Sigmoid colon (tissue), 7 donors: ENCODE measurements at places on chromosomes 4 and X.

DNA sequence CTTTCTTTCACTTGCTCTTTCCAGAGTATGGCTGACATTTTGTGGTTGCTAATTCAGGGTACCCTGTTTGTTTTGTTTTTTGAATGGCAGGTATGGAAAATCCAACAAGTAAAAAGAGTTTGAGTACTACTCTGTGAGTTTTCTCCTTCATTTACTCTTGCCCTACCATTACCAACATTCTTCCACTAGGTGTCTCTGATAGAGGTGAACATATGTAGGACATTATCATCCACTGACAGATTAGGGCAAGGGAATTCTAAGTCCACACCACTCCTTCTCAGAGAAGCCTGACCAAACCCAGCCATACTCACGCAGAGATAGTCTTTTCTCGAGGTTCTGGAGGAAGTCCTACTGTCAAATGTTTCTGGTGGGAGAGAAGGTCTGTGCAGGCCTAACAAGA, 36.7 kb upstream of the HDAC8 start:
- no peaks in the 10 kb centered on the region for H3K4me1 ChIP-seq
- no peaks in the 10 kb centered on the region for H3K27me3 ChIP-seq
- DNase-seq, result no peak
- H3K36me3 ChIP-seq, result no peaks in the 10 kb centered on the region
- H3K27ac ChIP-seq, result no peak overlapping the region
- H3K4me3 ChIP-seq, result no peak overlapping the region

DNA sequence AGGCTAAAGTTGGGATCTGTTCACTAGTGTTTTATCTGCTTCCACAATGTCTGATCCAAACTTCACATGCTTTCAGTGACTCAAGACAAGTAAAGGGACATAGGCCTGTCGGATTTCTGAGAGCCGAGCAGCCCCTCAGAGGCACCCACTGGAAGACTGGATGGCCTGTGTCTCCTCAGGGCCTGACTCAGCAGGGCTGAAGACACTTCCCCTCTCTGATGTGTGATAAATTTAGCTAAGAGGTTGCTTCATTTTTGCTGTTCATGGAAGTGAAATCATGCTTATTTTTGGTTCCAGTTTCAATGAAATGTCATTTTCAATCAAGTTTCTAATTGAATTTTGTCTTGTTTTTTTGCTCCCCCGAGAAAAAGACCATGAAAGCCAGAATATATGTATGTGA, 93.7 kb downstream of the MXRA5 start:
- no peak for DNase-seq
- no peaks in the 10 kb centered on the region for H3K4me1 ChIP-seq
- no peak overlapping the region for H3K4me3 ChIP-seq
- H3K36me3 ChIP-seq, result no peaks in the 10 kb centered on the region
- H3K27me3 ChIP-seq, result no peaks in the 10 kb centered on the region

- no peaks in the 10 kb centered on the region for H3K36me3 ChIP-seq
- H3K27ac ChIP-seq, result no peak overlapping the region
- H3K4me3 ChIP-seq, result no peak overlapping the region
- no peaks in the 10 kb centered on the region for H3K27me3 ChIP-seq
- no peaks in the 10 kb centered on the region for H3K4me1 ChIP-seq
Measured at GRCh38 chr4:98674404-98675173, 16.2 kb upstream of the TSPAN5 start.

GRCh38 chr4:34157547-34157946, 2086.8 kb downstream of the ARAP2 start:
- no peaks in the 10 kb centered on the region for H3K4me1 ChIP-seq
- no peaks in the 10 kb centered on the region for H3K36me3 ChIP-seq
- no peak overlapping the region for H3K4me3 ChIP-seq

DNA sequence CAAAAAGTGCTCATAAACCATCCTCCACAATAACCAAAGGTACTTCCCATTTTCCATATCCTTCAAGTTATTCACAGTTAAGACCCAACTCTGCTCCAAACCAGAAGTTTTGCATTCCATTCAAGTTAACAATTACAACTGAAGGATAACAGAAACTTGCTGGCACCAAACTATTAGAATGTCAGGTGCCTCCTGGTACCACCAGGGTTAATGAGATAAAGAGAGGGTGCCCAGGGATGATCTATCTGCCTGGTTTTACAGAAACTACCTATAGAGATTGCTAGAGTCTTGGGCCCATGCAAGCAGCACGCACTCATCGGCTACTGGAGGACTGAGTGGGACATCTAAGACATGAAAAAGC, 114.6 kb downstream of the RBM47 start:
- no peaks in the 10 kb centered on the region for H3K4me1 ChIP-seq
- no peaks in the 10 kb centered on the region for H3K27me3 ChIP-seq
- no peak overlapping the region for H3K4me3 ChIP-seq
- H3K27ac ChIP-seq, result no peak overlapping the region
- DNase-seq, result no peak

DNA sequence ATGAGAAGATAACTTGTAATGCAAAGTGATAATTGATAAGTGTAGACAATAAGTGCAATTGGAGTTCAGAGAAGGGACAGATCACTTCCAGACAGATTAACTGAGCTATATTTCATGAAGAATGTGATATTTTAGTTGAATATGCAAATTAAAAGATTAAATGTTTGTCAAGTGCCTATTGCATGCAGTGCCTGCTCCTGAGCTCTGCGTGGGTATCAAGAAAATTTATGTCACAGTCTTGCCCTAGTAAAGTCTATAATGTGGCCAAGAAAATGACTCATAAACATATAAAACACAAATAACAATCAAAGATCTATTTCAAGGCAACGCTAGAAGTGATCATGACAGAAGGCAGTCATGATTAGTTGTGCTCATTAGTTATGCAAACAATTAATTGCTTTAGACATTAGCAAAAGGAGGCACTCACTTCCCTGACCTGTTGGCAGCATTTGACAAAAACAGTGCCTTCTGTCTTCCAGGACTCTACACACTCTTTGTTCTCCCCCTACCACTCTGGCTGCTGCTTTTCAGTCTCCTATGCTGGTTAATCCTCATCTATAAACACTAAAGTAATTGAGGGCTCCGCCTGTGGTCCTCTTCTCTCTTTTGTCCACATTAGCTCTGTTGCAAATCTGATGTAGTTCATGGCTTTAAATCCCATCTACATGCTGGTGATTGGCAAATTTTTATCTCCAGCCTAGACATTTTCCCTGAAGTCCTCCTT, 47.7 kb downstream of the ARHGEF38 start:
- no peaks in the 10 kb centered on the region for H3K36me3 ChIP-seq
- H3K4me1 ChIP-seq, result no peaks in the 10 kb centered on the region

DNA sequence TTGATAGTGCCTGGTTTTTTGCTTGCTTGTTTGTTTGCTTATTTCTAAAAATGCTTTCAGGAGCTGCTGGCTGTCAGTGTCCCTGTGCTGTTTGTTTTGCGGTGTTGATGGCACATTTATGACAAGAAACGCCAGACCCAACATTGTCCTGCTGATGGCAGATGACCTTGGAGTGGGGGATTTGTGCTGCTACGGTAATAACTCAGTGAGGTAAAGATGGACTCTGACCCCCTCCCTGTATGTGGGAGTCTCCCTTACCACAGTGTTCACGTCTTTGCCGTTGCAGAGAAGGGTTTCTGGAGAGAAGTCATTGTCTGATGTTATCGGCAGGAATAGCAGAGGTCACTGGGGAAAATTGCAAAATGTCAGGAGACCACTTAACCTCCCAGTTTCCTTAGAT, at the start of gene ARSH:
TSS of gene ARSH (plus strand) at position 52 of the 400 bp plus-strand sequence. CDS start at position 119, 67 bp downstream.
- H3K27ac ChIP-seq, result no peak within 1 kb of the TSS
- DNase-seq, result no peak
- no peaks in the 10 kb centered on the region for H3K27me3 ChIP-seq

- H3K27ac ChIP-seq, result no peak overlapping the region
- H3K4me3 ChIP-seq, result no peak overlapping the region
- no peaks in the 10 kb centered on the region for H3K4me1 ChIP-seq
- H3K27me3 ChIP-seq, result no peaks in the 10 kb centered on the region
- DNase-seq, result no peak
Measured at GRCh38 chr4:80767944-80768343, 262.6 kb upstream of the BMP3 start.

GRCh38 chr4:76630741-76631140, 195.7 kb downstream of the SHROOM3 start:
- no peak for DNase-seq
- no peaks in the 10 kb centered on the region for H3K36me3 ChIP-seq
- H3K4me3 ChIP-seq, result no peak overlapping the region
- H3K27ac ChIP-seq, result no peak overlapping the region

- H3K27me3 ChIP-seq, result no peaks in the 10 kb centered on the region
- no peaks in the 10 kb centered on the region for H3K4me1 ChIP-seq
- H3K36me3 ChIP-seq, result no peaks in the 10 kb centered on the region
- no peak for DNase-seq
- H3K27ac ChIP-seq, result no peak overlapping the region
Measured at GRCh38 chr4:167475951-167476350, 241.7 kb upstream of the SPOCK3 start.

GRCh38 chr4:123825596-123826291, 429.1 kb downstream of the SPRY1 start:
- no peaks in the 10 kb centered on the region for H3K4me1 ChIP-seq
- H3K36me3 ChIP-seq, result no peaks in the 10 kb centered on the region
- no peak for DNase-seq
- H3K4me3 ChIP-seq, result no peak overlapping the region

DNA sequence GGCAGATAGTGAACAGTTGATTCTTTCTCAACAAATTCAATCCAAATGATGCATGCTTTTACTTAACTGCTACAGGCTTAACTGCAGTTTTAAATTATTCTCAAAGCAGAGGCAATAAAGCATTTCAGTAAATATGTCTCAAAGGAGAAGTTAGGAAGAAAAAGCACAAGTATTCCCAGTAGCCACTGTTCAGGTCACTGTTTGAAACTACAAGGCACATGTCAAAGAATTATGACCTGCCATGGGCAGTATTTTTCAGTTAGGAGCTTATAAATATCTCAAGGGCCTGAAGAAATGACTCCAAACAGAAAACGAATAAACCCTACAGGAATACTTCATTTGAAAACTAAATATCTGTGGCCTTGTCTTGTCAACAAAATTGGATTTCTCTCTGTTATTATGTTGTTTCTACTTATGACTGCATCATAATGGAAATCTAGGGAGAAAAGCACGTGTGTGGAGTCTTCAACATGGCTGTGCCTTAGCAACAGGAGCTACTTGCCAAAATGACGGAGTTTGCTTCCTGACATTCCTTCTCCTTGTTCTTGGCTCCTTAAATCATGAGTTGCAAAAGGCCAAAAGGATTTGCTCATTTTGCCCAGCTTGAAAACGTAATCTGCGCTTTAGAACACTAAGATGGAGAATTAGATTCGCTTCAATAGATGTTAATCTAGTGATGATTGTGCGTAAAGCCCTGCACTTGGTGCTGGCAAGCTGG, 67.6 kb upstream of the GPR101 start:
- H3K27me3 ChIP-seq, result no peaks in the 10 kb centered on the region
- no peak overlapping the region for H3K4me3 ChIP-seq
- no peaks in the 10 kb centered on the region for H3K36me3 ChIP-seq

DNA sequence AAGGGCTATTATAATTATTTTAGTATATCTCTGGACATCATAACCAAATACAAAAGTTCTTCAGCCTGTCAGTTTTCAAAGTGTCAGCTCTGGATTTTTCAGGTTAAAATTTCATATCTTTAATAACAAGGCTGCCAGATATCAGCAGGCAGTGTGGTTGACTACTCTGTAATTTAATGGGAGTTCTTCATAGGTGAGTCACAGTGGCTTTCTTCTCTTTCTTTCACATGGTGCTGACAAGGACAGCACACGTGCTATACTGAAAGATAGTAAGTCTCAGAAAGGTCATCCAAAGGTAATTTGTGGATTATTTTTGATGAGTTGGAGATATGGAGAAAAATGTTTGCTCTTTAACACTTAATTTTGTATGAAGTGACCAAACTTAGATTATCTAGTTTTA, 43.2 kb downstream of the GALNT7 start:
- DNase-seq, result no peak
- no peaks in the 10 kb centered on the region for H3K27me3 ChIP-seq
- H3K4me1 ChIP-seq, result peaks cover 25% of the 10 kb centered on the region

GRCh38 chr4:75907966-75908365, 5.7 kb upstream of the PPEF2 start:
- no peak overlapping the region for H3K4me3 ChIP-seq
- H3K27ac ChIP-seq, result no peak overlapping the region
- H3K36me3 ChIP-seq, result no peaks in the 10 kb centered on the region
- DNase-seq, result no peak
- no peaks in the 10 kb centered on the region for H3K27me3 ChIP-seq
- H3K4me1 ChIP-seq, result no peaks in the 10 kb centered on the region

DNA sequence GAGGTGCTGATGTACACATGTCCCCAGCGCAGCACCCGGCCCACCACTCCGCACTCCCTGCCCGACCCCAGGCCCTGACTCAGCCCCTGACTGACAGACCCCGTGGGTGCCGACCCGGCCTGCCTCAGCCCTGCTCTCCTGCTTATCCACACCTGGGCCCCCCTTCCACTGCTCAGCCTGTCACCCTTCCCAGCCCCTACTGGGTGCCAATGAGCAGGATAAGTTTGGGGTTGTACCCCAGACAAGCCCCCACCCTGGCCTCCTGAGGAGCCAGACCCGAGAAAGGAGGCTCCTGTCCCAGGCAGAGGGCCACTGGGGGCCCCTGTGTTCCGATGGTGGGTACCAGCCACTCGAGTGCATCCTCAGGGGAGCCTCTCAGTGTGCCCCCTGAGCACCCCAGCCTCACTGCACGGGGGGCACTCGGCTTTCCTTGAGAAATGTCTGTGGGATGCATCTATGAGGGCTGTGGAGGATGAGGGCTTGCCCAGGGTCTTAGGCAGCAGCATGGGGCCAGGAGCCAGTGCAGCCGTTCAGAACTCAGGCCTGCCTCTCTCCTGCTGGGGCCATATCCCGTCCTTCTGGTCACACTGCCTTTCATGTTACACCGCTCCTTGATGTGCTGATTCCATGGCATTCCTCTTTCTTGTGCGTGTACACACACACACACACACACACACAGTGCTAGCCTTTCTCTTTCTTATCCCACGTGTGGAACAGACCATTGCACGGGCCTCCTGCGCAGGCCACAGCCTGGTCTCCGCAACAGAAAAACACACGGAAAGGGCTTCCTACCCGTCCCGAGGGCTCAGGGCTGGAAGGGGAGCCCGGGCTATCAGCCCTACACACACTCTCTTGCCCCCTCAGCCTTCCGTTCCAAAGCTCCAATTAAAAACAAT, 220.1 kb upstream of the PSAPL1 start:
- no peaks in the 10 kb centered on the region for H3K4me1 ChIP-seq
- H3K27ac ChIP-seq, result no peak overlapping the region
- H3K27me3 ChIP-seq, result no peaks in the 10 kb centered on the region

- no peaks in the 10 kb centered on the region for H3K27me3 ChIP-seq
- H3K27ac ChIP-seq, result no peak within 1 kb of the TSS
- H3K36me3 ChIP-seq, result no peaks in the 10 kb centered on the region
- H3K4me1 ChIP-seq, result peaks cover 12% of the 10 kb centered on the region
Measured at GRCh38 chrX:130171446-130172126, at the start of gene RAB33A. Gene RAB33A, plus strand, starts transcription at chrX:130171962. Its CDS starts 101 bp downstream, at chrX:130172063.

GRCh38 chr4:105978684-105979296, 83.5 kb downstream of the NPNT start:
- no peaks in the 10 kb centered on the region for H3K4me1 ChIP-seq
- no peaks in the 10 kb centered on the region for H3K27me3 ChIP-seq
- no peaks in the 10 kb centered on the region for H3K36me3 ChIP-seq
- H3K4me3 ChIP-seq, result no peak overlapping the region
- peak overlapping the region; percentile 7 for H3K27ac ChIP-seq
- no peak for DNase-seq
